AG04449 (cell line): ENCODE measurements at places on chromosomes 3 and 15.

GRCh38 chr3:4387210-4388204, 79.6 kb downstream of the SUMF1 start:
- DNase-seq = no peak

GRCh38 chr15:98955331-98955730, 52.3 kb downstream of the PGPEP1L start:
- DNase-seq = no peak

GRCh38 chr3:180199417-180199995, 162.8 kb upstream of the PEX5L start:
- no peak for DNase-seq

DNA sequence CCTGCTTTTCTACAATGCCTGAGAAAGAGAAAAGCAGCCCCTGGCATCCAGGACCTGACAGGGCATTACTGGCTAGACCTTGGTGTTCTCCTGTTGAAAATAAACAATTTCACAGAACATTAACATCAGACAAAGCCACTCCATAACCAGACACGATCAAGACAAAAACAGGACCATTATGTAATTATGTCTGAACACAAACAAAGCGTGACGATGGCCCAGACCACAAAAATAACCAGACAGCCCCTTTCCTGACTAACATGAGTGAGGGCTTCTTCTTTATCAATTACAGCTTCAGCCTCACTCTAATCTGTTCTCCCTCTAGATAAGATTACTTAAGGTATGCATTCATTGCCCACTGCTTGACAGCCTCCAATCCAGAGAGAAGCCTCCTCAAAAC, 172.7 kb upstream of the LMCD1 start:
- DNase-seq = no peak

GRCh38 chr15:67174864-67175573, 79.4 kb downstream of the AAGAB start:
- DNase-seq = no peak

DNA sequence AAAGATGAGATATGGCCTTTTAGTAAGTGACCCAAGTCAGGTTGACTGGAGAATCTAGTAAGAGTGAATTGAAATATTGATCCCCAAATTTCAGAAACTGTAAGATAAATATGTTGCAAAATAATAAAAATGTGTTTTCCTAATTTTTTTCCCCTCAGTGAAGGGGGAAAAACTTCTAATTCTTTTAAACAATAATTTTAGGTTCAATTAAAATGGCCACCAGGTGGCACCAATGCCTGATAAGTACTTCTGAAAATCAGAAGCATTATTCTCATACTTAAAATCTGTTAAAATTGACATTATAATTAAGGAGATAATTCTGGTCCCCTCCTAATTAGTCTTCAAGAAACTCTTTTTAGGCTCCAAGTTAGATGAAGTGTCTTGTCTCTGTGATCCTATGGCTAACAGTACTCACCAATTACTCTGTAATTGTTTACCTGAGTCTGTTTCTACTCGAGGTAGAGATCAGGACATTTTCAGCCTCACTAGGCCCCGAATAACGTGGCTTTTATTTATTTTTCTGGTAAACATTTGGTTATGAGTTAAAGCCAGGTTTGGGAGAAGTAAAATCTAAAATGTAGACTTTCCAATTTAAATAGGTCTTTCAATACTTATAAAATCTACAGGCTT, 52.6 kb downstream of the NMD3 start:
- no peak for DNase-seq

DNA sequence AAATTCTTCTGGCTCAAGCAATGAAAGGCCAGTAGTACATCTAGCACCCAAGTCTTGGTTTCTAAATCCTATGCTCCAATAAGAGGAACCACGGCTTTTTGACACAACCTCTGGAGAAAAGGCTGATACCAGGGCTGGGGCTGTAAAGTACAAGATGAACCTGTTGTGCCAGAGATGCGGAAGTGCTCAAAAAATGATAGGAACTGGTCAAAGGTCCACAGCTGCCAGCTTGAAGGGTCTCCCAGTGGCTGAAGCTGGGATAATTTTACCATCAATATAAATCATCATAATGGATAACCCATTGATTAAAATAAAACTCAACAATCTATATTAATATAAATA, 558 bp upstream of the NCEH1 start:
- no peak for DNase-seq

DNA sequence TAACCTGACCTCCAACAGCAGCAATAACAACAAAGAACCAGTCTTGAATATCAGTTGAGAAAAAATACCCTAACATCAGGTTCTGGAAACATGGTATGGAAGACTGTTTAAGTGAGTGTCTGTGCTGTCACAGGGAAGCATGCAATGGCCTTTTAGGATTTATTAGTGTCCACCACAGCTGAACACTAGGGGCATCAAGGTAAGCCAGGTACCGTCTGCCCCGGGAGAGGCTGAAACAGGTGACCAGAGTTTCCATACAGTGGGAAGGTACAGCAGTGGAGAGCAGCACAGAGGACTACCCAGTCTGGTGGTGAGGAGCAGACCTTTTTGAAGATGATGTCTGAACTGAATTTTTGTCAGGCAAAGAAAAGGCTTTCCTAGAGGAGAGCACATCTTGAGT, 18.4 kb downstream of the ZDHHC23 start:
- DNase-seq = no peak

DNA sequence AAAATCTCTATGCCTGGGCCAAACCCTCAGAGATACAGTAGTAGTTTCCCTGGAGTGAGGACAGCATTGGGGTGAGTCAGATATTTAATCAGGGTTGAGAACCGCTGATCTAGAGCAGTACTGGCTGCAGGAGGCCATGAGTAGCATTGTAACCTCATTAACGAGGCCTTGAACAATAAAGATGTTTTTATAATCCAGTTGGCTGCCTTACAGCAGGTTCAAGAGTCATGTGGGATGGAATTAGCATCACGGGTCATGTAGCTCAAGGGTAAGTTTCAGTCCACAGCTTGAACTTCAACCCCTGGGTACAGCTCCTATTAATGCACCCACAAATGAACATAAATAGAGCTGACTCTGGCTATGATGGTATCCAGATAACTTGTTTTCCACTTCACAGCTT, 5.1 kb downstream of the HPS3 start:
- no peak for DNase-seq

- no peak for DNase-seq
These were observed 160.9 kb downstream of the TBC1D5 start for GRCh38 chr3:17581421-17582080.

GRCh38 chr3:13111173-13111872, 38.1 kb upstream of the IQSEC1 start:
- no peak for DNase-seq

GRCh38 chr3:151584566-151584965, 123.7 kb upstream of the IGSF10 start:
- DNase-seq = no peak

DNA sequence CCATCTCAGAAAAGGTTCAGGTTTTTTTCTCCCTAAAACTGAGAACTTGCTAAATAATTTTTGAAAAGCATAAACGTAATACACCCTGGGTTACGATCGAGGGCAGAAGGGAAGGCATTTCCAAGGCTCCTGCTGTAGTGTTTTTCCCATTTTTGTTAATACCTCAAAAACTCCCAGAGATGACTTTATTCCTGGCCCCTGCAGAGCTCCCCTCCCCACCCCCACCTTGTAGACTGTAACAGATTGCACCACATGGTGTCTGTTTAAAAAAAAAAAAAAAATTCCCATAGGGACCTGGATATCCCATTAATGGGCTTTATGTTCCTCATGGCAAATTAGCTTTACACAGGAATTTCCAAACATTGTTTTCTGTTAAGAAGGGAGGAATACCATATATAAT, 38.2 kb downstream of the FEZF2 start:
- no peak for DNase-seq

GRCh38 chr3:25973122-25973521, 183.2 kb downstream of the OXSM start:
- no peak for DNase-seq

DNA sequence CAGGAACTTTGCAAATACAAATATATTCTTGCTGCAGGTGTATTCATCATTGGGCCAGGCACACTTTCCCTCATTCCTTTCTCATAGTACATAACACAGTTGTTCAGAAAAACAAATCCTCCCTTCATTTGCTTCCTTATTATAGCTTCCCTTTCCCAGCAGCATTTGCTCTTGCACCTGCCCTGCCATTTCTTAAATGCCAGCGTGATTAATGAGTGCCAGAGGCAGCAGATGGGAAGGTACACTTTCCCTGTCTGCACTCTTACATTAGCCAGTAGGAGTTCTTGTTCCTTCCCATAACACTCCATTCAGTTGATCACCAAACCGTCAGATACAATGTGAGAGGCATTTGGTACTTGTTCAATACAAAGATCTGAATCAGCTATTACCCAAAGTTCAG, 128.5 kb upstream of the GAP43 start:
- DNase-seq = no peak

- no peak for DNase-seq
These were observed 5.0 kb upstream of the IL17RE start for GRCh38 chr3:9897408-9898372.

DNA sequence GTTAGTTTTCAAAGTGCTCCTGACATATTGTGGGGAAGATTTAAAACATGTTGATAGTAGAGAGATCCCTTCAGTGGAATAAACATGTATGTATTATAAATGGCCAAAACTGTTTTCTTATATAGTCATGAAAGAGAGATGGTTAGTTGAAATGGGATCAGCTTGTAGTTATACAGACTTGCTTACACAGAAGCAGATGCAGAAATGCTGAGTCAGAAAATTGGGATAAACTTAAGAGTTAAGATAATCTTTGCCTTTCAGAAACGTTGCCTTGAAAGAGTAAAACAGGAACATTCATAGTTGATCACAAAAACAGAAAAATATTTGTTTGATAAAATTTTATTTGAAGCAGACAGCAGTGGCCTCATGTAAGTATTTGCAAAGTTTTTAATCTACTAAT, 433.2 kb upstream of the BCHE start:
- DNase-seq = no peak

DNA sequence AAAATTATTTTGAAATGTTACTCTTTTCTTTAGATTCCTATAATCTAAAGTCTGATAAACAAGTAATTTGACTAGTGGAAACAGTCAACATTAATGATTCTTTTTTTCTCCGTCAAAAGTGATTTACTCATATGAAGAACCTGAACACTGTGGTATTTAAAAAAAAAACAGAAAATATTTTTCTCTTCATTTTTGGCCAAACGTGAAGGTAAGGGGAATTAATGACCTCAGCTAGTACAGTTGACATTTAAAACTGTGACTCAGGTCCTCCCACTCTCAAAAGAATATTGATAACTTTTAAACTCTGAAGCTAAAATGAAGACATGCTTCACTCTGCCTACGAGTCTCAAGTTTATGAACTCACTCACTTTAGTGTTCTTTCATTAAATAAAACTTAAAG, 34.5 kb downstream of the TIGIT start:
- no peak for DNase-seq

DNA sequence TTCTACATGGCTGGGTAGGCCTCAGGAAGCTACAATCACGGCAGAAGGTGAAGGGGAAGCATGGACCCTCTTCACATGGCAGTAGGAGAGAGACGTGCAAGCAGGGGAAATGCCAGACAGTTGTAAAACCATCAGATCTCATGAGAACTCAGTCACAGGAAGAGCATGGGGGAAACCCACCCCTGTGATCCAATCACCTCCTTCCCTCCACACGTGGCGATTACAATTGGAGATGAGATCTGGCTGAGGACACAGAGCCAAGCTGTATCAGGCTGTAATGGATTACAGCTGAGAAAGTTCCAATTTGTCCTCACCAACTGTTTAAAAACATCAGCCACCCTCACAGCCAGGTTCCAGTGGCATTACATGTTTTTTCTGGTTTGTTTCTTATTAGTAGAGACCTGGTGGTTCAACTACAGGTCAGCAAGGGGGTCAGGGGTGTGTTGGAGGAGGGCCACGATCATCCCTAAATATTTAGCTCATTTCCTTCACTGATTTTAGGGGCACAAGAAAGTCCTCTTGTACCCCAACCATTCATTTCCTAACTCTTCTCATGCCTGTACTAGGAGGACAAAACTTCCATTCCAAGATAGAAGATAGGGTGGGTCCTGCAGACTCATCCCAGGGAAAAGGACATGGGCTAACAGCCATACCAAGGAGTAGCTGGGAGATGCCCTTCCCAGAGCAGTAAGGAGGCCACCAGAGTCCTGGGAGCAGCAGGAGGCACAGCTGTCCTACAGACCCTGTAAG, 54.4 kb downstream of the ANXA2 start:
- no peak for DNase-seq

- DNase-seq = no peak
These were observed 234.8 kb upstream of the TRIM42 start for GRCh38 chr3:140443073-140443472.

DNA sequence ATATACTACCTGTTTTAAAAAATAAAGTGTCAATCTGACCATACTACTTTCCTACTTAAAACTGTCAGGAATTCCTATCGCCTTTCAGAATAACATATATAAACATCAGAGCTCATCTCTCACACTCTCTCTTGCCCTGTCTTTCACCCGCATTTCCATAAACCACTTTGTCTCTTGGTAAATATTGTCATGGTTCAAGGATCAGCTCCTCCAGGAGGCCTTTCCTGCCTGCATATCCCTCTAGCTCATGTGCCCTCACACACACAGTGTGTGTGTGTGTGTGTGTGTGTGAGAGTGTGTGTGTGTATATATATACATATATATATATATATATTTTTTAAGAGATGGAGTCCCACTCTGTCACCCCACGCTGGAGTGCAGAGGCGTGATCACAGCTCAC, 6.7 kb downstream of the SUMF1 start:
- DNase-seq = no peak

GRCh38 chr3:9121366-9122001, 128.0 kb downstream of the SRGAP3 start:
- DNase-seq = no peak

DNA sequence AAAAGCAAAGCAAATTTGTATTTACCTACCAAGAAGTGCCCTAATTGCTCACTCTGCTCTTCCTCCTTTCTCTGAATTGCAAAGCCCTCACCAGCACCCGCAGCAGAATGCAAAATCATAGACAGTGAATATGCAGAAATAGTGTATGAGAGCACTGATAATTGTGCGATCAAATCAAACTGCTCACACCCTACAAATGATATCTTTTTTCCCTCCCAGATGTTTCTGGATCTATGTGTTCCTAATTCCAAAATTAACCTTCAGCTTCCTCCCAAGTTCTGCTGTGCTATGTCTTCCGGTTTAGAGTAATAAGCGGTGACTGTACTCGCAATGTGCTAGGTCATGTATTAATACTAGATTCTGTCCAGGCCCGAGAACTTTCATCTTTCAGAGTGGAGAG, 3.4 kb downstream of the GHSR start:
- no peak for DNase-seq

GRCh38 chr3:46222435-46223161, 14.5 kb upstream of the CCR1 start:
- no peak for DNase-seq

- no peak for DNase-seq
These were observed 135.8 kb downstream of the CHSY1 start for GRCh38 chr15:101115786-101116680.

- no peak for DNase-seq
These were observed 20.4 kb upstream of the SATB1 start for GRCh38 chr3:18445401-18446148.

- no peak for DNase-seq
These were observed 8.9 kb upstream of the AADACL2 start for GRCh38 chr3:151724576-151725562.

- DNase-seq = no peak
These were observed 129.1 kb downstream of the NTRK3 start for GRCh38 chr15:88127432-88127790.
